ENCODE measurements at places on chromosomes 2 and 18.

GRCh38 chr2:40363231-40363630, 88.7 kb downstream of the SLC8A1 start:
- no peak for DNase-seq

GRCh38 chr2:206105038-206105437, 19.1 kb upstream of the INO80D start:
- no peak for DNase-seq

GRCh38 chr2:98607741-98608115, 584 bp downstream of the COA5 start:
- DNase-seq, result no peak

- no peak for DNase-seq
These were observed 36.6 kb upstream of the METAP1D start for GRCh38 chr2:171963198-171963597.

GRCh38 chr2:200356857-200357384, 50.4 kb downstream of the SPATS2L start:
- DNase-seq, result no peak

- no peak for DNase-seq
These were observed 2.9 kb downstream of the RNF144A start for GRCh38 chr2:6919901-6920742.

DNA sequence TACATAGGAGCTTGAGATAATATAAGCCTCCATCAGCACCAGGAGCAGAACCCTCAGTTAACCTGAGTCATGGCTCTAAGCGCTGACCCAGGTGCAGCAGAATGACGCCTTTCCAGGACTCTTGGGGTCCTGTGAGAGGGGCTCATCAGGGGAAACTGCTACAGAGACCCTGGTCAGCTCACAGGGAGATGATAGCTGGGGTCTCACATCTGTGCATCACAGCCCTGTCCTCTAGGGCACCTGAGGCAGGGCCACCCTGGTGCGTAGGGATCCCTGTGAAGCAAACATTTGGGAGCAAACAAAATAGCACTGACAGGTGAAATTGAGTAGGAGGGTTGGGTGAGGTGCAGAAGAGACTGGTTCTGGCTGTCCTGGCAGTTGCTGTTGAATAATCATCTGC, 219.2 kb downstream of the SH3RF3 start:
- DNase-seq, result no peak

GRCh38 chr2:110838657-110839384, 106.4 kb downstream of the ACOXL start:
- DNase-seq, result no peak

- DNase-seq, result no peak
These were observed 6.1 kb upstream of the RAB17 start for GRCh38 chr2:237596520-237597195.
